ENCODE measurements at places on chromosomes 2 and 18. TPM values are rescaled to one million over a fixed set of nuclear protein-coding genes. Genes with fewer than 3 reads are reported as not detected.

Gene RTP5
- not detected for total RNA-seq

Gene NCKAP5
- 0.46 TPM for total RNA-seq

Gene TUBA4B
- total RNA-seq: not detected

Gene LHCGR
- 0.73 TPM for total RNA-seq

DNA sequence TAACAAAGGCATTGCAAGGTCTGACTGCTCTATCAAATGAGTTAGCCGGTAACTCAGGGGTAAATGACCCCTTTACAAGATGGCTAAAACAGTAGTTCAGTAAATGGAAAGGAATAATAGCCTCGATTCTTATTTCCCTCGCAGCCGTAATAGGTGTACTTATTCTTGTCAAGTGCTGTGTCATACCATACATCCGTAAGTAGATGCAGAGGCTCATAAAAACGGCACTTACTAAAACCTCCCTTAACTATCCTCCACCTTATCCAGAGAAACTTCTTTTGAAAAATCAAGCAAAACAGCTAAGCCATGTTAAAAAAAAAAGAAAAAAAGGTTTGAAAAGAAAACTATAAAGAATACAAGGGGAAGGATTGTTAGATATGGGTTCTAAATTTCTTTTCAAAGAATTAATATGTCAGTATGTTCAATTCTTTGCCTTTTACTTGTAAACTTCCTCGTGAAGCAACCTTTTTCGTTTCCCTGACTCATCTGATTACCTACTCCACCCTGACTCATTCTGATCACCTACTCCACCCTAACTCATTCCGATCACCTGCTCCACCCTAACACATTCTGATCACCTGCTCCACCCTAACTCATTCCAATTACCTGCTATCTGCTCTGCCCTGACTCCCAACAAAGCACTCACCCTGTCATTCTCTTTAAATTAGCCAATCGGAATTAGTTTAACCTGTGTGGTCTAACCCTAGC is 127.5 kb downstream of the SPAG16 start:
- H3K4me1 ChIP-seq: no peaks in the 10 kb centered on the region
- no peak overlapping the region for H3K27ac ChIP-seq
- no peaks in the 10 kb centered on the region for H3K27me3 ChIP-seq
- no peak for DNase-seq

DNA sequence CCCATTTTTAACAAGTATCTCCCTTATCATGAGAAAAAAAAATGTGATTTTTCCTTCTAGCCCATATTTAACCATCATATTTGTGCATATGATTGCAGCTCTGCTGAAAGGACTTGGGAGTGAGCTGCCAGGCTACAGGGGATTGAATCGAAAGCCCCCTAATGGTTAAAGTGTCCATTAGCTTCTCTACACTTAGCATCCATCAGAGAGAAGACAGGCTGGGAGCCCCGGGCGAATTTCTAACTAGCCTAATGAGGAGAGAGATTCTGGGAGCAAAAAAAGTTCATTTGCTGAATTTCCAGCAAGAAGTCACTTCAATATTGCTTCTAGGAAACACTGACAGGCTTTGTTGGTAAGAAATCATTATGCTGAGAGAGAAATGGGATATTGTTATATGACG is 848.8 kb downstream of the TDRD15 start:
- H3K36me3 ChIP-seq: no peaks in the 10 kb centered on the region
- no peaks in the 10 kb centered on the region for H3K4me1 ChIP-seq
- no peak overlapping the region for H3K4me3 ChIP-seq
- no peak overlapping the region for H3K27ac ChIP-seq
- DNase-seq: no peak

- no peak for DNase-seq
- H3K4me1 ChIP-seq: no peaks in the 10 kb centered on the region
- H3K36me3 ChIP-seq: no peaks in the 10 kb centered on the region
Measured at GRCh38 chr2:72438364-72438763, 290.7 kb upstream of the CYP26B1 start.

GRCh38 chr2:54589340-54590215 is 133.5 kb downstream of the SPTBN1 start:
- DNase-seq: no peak
- H3K4me1 ChIP-seq: peaks cover 8% of the 10 kb centered on the region
- no peaks in the 10 kb centered on the region for H3K36me3 ChIP-seq
- no peaks in the 10 kb centered on the region for H3K27me3 ChIP-seq

DNA sequence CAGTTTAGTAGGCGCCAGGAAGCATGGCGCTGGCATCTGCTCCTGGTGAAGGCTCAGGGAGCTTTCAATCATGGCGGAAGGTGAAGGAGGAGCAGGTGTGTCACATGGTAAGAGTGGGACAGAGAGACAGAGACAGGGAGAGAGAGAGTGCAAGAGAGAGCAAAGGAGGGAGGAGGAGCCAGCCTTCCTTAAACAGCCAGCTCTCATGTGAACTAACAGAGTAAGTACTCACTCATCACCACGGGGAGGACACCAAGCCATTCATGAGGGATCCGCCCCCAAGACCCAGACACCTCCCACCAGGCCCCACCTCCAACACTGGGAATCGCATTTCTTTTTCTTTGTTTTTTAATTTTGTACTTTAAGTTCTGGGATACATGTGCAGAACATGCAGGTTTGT is 40.8 kb upstream of the CLASP1 start:
- no peaks in the 10 kb centered on the region for H3K36me3 ChIP-seq
- H3K27me3 ChIP-seq: no peaks in the 10 kb centered on the region
- no peak overlapping the region for H3K27ac ChIP-seq

DNA sequence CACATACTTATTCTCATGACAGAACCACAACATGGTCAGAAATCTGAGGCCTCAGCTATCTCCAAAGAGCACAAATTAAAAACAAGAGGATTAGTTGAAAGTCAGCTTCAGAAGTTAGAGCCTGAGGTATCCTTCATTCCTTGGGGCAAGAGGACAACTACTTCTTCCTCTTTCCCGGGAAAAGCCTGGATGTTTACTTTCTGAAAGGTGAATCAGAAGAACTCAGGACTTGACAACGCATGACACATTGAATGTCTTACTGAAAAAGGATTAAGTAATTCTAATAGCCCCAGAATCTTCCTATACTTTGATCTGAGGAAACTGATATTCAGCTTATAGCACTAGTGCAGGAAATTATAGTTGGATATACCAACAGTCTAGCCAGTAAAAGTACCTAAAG is 573.2 kb downstream of the METTL4 start:
- H3K4me3 ChIP-seq: no peak overlapping the region
- no peak for DNase-seq
- peaks cover 3% of the 10 kb centered on the region for H3K4me1 ChIP-seq
- no peaks in the 10 kb centered on the region for H3K36me3 ChIP-seq
- no peaks in the 10 kb centered on the region for H3K27me3 ChIP-seq
- H3K27ac ChIP-seq: no peak overlapping the region

GRCh38 chr2:14909795-14910194 is 277.3 kb downstream of the LRATD1 start:
- no peak overlapping the region for H3K27ac ChIP-seq
- no peak overlapping the region for H3K4me3 ChIP-seq
- H3K36me3 ChIP-seq: no peaks in the 10 kb centered on the region

GRCh38 chr2:206728277-206729199 is 10.3 kb upstream of the DYTN start:
- DNase-seq: no peak
- H3K4me1 ChIP-seq: no peaks in the 10 kb centered on the region
- no peak overlapping the region for H3K4me3 ChIP-seq
- H3K27me3 ChIP-seq: no peaks in the 10 kb centered on the region
- H3K27ac ChIP-seq: no peak overlapping the region

DNA sequence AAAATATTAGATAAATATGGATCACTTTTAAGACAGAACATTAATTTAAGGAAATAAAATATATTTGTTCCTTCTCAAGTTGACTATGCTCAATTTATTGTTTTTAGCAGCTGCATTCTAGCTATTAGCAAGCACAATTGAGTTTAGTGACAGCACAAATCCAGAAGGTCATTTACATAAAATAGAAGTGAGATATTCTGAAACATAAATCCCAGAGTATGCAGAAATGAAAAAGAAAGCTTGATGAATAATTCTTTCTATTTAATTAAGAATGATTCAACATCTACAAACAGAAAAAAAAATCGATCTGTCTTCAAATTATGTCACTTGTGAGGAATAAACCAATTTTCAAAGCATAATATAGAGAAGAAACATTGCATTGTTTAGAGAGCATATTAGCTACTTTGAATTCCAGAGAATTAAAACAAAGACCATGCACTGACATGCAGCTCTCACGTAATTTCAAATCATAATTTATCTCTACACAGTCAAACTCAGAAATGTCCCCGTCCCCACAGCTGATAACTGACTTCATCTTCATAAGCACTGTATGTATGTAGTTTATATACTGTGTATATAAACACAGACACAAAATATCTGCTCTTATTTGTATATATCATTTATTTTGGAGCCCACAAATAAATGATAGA is 458.4 kb downstream of the TMX3 start:
- no peak overlapping the region for H3K4me3 ChIP-seq
- DNase-seq: no peak
- no peaks in the 10 kb centered on the region for H3K27me3 ChIP-seq
- H3K27ac ChIP-seq: no peak overlapping the region
- H3K36me3 ChIP-seq: no peaks in the 10 kb centered on the region
- no peaks in the 10 kb centered on the region for H3K4me1 ChIP-seq

DNA sequence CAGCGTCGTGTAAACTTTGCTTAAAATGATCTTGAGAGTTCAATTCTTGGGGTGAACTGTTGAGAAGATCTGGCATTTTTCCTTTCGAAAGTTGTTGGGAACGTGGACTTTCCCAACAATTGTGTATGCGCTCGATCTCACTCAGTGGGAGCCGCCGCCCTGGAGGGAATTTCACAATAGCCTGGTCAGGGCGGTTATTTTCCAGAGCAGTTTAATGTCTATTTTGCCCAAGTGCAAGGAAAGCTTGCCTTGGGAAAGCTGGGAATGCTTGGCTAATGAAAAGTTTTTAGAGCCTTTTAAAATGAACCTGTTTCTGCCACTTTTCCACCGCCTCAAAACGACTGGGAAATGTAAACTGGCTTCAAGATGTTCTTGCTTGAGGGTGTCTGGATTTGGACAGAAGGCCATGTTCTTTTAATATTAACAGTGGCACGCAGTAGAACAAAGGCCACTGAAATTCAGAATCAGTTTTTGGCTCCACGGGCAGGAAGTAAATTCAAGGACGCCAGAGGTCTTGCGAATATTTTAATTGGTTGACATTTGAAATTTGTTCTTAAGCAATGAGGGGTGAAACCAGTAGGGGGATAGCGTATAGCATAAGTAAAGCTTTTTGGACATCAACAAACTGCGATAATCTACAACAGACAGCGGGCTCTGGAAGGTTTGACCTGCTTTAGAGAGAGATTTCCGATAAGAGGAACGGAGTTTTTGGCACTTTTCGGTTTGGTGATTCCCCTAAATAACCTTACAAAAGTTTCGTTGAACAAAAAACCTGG is 1.2 kb downstream of the CFLAR start:
- DNase-seq: no peak
- no peaks in the 10 kb centered on the region for H3K36me3 ChIP-seq
- H3K4me1 ChIP-seq: peaks cover 4% of the 10 kb centered on the region
- peak overlapping the region; percentile 68 for H3K4me3 ChIP-seq
- peak overlapping the region; percentile 58 for H3K27ac ChIP-seq

DNA sequence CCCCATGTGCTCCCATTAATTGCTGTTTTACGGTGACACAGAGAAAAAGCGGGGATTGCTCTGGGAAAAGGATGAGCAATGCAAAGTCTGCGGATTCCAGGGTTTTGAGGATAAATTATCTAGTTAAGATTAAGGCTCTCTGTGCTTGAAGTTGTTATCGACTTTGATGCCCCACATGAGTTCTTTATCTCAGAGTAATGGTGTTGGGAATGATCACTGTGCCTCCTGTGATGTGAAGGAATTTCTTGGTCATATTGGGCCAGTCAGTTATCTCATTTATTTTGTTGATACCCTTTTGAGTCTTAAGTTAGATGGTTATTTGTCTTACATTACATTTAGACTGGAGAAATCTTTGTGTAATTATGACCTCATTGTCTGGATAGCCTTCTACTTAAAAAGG is 184.6 kb upstream of the MEX3C start:
- no peak overlapping the region for H3K27ac ChIP-seq
- no peaks in the 10 kb centered on the region for H3K27me3 ChIP-seq
- no peak overlapping the region for H3K4me3 ChIP-seq
- no peaks in the 10 kb centered on the region for H3K4me1 ChIP-seq

- H3K4me3 ChIP-seq: peak overlapping the region; percentile 68
- H3K4me1 ChIP-seq: peaks cover 6% of the 10 kb centered on the region
- no peaks in the 10 kb centered on the region for H3K36me3 ChIP-seq
- H3K27ac ChIP-seq: no peak overlapping the region
Measured at GRCh38 chr2:237691029-237691907, 63.9 kb downstream of the LRRFIP1 start.

- peaks cover 3% of the 10 kb centered on the region for H3K4me1 ChIP-seq
- no peak overlapping the region for H3K27ac ChIP-seq
- DNase-seq: no peak
- H3K36me3 ChIP-seq: no peaks in the 10 kb centered on the region
- H3K27me3 ChIP-seq: no peaks in the 10 kb centered on the region
Measured at GRCh38 chr2:25851740-25852503, 26.4 kb downstream of the ASXL2 start.

DNA sequence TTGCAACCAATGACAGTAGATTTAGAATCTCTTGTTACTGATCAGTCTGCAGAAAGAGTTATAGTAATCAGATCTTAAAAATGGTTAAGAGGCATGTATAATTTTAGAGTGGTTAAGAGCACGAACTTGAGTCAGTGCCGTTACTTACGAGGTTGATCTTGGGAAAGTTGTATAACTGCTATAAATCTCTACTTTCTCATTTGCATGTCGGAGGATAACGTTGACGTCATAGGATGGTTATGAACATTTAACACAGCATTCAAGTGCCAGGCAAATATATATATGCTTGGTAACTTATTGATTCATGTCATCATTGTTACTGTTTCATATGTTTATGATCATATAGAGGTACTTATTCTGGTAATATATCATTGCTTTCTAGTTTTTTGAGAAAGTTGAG is 146.2 kb downstream of the ARHGAP28 start:
- H3K4me3 ChIP-seq: no peak overlapping the region
- H3K36me3 ChIP-seq: no peaks in the 10 kb centered on the region
- H3K27me3 ChIP-seq: no peaks in the 10 kb centered on the region
- no peak overlapping the region for H3K27ac ChIP-seq
- peaks cover 7% of the 10 kb centered on the region for H3K4me1 ChIP-seq
- DNase-seq: no peak

DNA sequence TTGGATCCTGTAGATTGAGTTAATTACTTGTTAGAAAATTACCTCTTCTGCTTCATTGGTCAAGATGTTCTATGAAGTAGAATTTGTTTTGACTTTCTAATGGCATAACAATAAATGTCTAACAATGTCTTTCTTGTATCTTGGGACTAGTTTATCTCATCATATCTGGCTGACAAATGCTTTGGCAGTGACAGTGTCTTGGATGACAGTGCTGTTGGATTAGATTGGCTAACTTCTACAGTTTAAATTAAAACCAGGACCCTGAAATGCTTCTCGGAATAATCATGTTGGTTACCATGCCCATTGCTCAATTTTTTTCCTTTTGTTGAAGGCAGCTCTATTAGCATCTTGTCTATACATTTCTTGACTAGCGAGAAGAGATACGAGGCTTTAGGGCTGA is 176.9 kb downstream of the PARD3B start:
- H3K27me3 ChIP-seq: no peaks in the 10 kb centered on the region
- no peaks in the 10 kb centered on the region for H3K36me3 ChIP-seq
- no peak for DNase-seq
- H3K4me1 ChIP-seq: peaks cover 3% of the 10 kb centered on the region
- no peak overlapping the region for H3K4me3 ChIP-seq
